ENCODE measurements at places on chromosomes 12 and 14.
A peak's percentile ranks its signal among the peaks of the same experiment; 100 is the strongest.

DNA sequence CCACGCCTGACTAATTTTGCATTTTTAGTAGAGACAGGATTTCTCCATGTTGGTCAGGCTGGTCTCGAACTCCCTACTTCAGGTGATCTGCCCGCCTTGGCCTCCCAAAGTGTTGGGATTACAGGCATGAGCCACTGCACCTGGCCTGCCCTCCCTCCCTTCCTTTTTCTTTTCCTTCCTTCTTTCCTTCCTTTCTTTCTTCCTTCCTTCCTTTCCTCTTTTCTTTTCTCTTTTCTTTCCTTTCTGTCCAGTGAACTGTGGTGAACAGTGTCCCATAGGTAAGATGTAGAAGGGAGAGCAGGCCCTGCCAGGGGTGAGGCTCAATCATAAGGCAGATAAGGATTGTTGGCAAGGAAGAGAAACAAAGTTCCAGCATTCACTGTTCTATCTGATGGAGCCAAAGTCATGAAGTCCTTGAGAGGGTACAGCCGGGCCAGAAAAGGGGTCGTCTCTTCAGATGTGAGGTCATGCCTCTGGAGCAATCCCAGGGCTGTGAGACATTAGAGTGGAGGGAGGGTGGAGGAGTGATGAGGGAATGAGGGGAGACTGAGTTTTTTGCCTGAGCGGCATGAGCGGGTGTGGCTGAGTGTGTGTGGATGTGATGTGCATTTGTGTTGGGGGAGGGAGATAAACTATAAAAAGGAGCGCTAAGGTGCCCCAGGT lies 4.2 kb upstream of the MLF2 start:
- no peak for DNase-seq

DNA sequence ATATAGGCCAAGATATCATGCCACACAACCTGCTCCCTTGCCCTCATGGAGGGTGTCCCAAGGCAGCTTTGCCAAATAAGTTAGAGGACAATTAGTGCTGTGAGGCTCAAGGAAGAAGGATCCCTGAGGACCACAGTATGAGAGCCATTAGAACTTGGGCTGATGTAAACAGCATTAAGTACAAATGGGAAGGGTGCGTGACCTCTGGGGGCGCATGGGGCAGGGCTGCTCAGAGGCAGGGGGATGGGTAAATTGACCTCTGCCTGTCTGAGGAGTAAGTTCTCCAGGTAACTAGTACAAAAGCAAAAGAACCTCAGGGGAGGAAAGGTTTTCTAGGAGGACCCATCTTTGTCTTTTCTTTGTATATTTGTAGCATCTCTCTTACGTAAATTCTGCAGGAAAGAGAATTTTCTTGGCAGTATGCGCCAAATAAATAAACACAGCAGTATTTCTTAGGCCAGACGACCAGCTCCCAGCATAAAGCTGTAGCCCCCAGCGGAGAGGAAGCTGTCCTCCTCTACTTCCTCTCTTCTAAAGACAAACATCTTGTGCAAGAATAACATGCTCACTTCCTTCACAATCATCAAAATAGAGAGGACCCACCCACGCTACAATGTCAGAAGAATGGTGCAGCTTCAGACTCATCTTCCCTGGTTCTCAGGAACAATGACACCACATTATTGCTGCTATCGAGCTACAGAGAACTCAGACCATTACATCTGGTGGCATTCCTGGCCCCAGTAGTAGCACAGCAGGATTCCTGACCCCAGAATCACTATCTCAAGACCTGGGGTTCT lies 16.4 kb upstream of the VWF start:
- DNase-seq = no peak

DNA sequence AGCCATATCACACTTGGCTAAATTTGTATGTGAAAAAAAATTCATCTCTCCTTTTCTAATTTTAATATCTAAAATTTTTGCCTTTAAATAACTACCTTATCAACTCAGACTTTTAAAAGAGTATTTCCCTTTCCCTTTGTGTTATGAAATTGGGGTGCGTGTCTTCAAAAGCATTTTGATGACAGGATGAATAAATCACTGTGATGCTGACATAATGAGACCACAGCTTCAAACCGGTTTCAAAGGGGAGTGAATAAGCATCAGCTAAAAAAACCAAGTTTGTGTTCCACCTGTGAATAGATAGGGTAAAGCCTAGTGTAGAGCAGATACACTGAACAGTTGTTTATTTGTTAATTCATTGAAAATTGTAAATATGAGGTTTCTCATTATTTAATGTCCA lies 85.0 kb downstream of the LGR5 start:
- DNase-seq = no peak

DNA sequence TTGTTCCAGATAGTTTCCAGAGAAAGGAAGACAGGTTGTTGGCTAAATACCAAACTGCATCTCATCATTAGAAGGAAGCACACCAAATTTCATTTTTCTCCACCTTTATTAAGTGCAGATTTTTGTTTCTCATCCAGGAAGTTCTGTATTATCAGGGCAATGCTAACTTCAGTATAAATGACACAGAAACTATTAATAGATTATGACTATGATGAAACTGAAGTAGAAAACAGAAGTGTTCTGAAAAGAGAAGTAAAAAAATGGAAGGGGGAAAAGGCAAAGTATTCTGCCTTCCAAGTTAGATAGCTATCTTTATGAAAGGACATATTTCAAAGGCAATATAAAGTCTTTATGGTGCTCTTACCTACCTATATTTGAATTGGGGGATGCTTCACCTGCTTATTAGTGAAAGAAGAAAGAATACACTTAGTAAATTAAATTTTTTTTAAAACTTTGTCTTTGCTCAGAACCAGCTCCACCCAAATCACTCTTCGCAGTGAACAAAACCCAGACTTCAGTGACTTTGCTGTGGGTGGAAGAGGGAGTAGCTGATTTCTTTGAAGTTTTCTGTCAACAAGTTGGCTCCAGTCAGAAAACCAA lies 223.9 kb downstream of the PTPRO start:
- no peak for DNase-seq

- DNase-seq = no peak
Observed at GRCh38 chr14:68669603-68670358, 123.1 kb downstream of the ZFP36L1 start.

GRCh38 chr14:28298156-28298555 lies 468.4 kb upstream of the FOXG1 start:
- DNase-seq = no peak

DNA sequence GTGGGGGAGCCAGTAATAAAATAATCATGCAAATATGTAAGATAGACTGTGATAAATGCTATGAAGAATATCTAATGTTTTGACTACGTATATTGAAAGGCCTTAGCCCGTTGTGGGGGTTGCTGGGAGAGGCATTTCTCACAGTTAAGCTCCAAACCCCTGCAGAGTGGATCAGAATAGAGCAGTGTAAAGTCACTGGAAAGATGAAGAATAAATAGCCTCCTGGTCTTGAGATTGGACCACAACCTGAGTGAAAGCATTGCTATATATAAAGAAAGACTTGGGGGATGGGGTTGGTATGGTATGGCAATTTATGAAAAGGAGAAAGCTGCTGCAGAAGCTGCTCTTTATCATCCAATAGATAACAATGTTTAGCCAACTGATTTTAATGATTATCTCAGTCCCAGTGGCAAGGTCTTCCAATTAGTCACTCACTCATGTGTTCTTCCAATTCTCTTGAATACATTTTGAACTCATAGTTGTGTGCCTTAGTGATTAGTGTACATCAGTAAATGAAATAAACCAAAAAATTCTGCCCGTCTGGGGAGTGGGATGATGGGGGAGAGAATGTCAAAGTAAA lies 10.2 kb downstream of the PLEKHA5 start:
- DNase-seq = no peak

DNA sequence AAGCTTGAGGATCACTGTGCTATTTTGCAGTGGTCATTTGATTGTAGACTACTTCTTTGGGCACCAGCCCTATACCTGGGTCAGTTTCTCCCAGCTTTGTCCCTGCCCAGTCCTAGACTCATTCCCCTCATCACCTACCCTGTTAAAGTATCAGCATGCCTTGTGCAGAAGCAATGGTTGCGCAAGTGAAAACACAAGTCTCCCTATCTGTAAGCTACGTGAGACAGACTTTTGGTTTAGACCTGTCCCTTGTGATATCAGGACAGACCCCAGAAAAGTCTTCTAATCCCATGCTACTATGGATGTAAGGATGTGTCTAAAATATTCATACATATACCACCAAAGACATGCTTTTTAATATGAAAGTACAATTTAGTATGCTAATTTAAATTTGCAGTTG lies 88.8 kb upstream of the ATP2B1 start:
- no peak for DNase-seq

DNA sequence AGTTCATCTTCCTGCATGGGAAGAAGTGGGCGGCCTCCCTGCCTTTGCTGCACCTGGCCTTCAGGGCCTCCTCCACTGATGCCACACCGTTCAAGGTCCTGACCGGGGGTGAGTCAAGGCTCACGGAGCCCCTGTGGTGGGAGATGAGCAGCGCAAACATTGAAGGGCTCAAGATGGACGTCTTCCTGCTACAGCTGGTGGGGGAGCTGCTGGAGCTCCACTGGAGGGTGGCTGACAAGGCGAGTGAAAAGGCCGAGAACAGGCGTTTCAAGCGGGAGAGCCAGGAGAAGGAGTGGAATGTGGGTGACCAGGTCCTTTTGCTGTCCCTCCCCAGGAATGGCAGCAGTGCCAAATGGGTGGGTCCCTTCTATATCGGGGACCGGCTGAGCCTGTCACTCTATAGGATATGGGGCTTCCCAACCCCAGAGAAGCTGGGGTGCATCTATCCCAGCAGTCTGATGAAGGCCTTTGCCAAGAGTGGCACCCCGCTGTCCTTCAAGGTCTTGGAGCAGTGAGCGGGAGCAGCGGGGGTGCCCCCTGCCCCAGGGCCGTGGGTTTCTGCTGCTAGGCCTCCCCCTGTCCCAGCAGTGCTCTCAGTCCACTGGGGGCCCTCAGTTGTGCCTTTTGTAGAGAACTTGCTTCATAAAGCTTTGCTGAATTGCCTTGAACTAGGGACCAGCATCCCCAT lies 12.4 kb downstream of the CBLN3 start:
- no peak for DNase-seq

- DNase-seq = no peak
Observed at GRCh38 chr12:94207467-94207848, 59.1 kb downstream of the PLXNC1 start.

DNA sequence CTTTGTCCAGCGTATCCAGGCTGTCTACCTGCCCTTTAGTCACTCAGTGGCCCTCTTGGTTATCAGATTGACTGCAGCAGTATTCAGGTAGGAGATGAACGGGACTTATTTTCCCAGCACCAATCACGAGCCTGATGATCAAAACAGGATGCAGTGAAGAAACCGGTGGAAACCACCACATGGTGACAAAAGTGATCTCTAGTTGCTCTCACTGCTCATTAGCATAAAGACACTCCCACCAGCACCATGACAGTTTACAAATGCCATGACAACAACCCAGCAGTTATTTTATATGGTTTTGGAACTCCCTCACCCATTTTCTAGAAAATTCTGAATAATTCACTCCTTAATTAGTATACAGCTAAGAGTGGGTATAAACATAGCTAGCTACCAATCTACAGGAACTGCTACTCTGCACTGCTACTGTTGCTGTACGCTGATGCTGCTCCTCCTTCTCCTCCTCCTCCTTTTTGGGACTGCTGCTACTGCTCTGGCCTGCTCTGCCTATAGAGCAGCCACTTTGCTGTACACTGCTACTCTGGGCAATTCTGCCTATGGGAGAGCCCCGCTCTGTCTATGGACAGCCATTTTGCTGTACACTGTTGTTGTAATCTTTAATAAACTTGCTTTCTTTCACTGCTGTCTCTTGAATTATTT lies 142.5 kb upstream of the SSTR1 start:
- no peak for DNase-seq

GRCh38 chr12:41930866-41931437 lies 213.7 kb downstream of the GXYLT1 start:
- no peak for DNase-seq

DNA sequence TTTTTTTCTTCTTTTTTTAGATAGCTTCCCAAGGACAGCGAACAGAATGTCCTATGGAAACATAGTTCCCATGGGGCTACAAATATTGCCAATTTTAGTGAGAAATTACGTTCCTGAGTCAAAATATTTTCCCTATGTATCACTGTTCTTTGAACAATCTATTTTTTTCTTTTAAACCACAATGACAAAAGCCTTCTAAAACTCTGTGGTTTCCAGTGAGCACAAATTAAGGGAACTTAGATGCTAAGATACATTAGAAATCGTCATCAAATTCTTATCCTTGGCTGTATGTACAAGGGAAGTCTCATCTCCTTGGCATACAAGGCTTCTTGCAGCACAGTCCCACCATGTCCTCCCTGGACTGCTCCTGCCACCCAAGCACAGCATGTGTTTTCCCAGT lies 17.9 kb downstream of the CPM start:
- peak; percentile 89 for DNase-seq

GRCh38 chr14:94768521-94769390 lies 1.2 kb downstream of the GSC start:
- no peak for DNase-seq

GRCh38 chr12:70317781-70318180 lies 48.3 kb upstream of the KCNMB4 start:
- no peak for DNase-seq

GRCh38 chr12:53743266-53744129 lies 8.3 kb downstream of the CISTR start:
- no peak for DNase-seq

DNA sequence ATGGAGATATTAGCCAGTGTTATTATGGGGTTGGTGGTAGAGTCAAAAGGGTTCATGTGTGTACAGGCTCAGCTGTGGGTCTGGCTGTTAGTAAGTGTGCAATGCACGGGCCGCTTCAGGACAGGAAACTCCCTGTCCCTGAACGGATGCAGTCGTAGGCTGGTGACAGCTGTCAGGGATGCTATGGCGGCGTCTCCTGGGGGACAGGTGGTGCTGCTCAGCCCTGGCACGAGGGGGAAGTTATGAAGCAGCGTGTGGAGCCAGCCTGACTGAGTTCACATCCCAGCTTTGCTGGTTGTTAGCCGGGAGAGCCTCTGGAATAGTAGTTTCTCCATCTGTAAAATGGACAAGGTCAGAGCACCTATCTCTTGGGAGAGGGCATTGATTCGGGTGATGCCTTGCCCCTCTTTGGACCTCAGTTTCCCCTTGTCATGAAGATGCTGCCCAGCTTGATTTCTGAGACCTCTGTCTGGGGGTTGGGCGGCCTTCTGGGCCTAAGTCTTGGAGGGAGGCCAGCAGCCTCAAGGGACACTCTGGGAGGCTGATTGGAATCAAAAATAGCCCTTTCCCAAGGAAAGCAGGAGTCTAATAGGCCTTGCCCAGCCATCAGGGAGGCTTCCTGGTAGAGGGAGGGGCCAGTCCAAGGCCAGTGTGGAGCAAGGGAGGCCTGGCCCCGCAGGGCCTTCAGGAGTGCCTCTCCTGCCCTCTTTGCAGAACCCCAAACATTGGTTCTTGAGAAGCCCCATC lies 7.1 kb downstream of the ASB2 start:
- no peak for DNase-seq

- no peak for DNase-seq
Observed at GRCh38 chr12:52318241-52318990, 2.8 kb downstream of the KRT83 start.

DNA sequence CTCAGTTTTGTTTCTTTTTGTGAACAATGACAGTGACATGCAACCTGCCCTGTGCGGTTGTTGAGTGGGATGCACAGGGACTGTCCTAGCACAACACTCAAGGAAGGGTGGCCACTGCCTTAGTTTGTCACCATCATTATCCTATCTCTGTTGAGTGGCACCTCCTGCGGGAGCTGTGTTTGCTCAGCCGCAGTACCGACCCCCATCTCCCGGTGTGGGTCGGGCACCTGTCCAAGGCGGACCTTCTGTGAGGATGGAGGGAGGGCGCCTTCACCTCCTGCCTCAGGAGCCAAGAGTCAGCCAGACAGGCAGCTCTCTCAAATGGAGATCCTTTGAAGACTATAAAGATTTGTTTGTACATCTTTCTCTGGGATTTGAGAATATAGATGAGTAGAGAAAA lies 142.1 kb downstream of the TSPAN9 start:
- DNase-seq = no peak

Measured in GM04503 (cell line).